ENCODE measurements at places on chromosomes 6 and 20.

GRCh38 chr20:39706184-39706663 is 744.1 kb downstream of the DHX35 start:
- no peak for DNase-seq

GRCh38 chr20:63977739-63978276 is 1.6 kb downstream of the SAMD10 start:
- DNase-seq = peak; percentile 72

- no peak for DNase-seq
Observed at GRCh38 chr6:157560691-157561413, 179.9 kb downstream of the ZDHHC14 start.

GRCh38 chr6:84424956-84425355 is 197.5 kb upstream of the CEP162 start:
- DNase-seq = no peak

DNA sequence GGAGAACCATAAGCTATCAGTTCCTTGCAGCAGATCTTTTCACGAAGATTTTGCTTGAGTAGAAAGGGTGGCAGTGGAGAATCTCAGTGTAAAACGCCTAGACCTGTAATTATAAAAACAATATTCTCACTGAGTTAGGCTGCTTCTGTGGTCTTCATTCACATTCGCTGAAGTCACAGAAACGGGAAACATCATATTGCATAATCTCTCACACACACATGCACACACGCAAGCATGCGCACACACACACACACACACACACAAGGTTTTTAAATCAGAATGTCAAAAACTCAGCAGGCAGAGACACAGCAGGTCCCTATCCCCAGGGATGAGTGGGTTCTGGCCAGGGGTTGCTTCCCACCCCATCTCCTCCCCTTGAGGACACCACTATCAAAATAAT is 175.5 kb downstream of the ATXN1 start:
- DNase-seq = no peak

DNA sequence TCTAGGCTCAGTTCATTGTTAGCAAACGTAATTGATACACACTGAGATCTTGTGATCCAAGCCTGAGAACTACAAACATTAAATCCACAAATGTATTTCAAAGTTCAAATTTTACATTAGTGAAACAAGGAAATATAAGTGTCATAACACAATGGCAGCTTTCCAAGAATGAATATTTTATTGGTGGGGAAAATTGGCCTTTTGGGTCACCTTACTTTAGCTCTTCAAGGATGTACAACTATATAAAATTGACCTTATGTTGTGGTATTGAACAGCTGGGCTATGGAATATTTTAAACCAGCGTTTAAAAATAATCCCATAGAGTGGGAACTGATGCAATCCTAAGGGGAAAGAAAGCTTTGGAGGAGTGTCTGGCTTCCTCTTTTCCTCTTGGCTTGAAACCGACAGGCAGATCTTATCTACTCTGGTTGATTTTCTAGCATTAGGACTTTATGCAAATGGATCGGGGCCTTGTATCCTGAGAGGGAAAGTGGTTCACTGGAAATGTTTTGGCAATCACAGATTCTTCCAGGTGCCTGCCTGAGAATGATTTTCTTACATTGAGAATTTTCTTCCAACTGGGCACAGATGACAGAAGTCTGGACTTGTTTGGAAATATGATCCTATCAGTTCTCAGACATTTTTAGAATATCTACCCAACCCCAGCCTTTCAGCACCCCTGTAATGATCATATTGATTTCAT is 184.8 kb upstream of the ECI2 start:
- DNase-seq = peak; percentile 67

GRCh38 chr20:15100506-15101160 is 763.2 kb upstream of the FLRT3 start:
- DNase-seq = no peak

GRCh38 chr6:1697688-1698351 is 88.1 kb downstream of the FOXC1 start:
- DNase-seq = no peak

- DNase-seq = peak; percentile 92
Observed at GRCh38 chr20:35561268-35561667, 19.4 kb downstream of the ERGIC3 start.

DNA sequence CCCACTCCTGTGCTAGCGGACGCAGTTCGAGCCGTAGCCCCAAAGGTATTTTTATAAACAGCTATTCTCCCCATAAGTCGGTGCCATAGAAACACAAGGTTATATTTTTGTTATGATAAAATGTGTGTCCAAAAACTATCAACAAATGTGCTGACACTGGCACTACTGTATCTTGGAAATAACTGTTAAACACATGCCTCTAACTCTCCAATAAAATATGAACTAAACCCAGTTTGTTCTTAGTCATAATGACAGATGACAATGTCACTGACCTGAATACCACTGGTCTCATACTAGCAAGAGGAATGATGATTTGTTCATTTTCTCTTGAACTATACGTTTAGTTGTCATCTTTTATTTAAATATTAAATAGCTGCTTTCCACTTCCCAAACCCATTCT is 51.4 kb upstream of the NUP153 start:
- no peak for DNase-seq

DNA sequence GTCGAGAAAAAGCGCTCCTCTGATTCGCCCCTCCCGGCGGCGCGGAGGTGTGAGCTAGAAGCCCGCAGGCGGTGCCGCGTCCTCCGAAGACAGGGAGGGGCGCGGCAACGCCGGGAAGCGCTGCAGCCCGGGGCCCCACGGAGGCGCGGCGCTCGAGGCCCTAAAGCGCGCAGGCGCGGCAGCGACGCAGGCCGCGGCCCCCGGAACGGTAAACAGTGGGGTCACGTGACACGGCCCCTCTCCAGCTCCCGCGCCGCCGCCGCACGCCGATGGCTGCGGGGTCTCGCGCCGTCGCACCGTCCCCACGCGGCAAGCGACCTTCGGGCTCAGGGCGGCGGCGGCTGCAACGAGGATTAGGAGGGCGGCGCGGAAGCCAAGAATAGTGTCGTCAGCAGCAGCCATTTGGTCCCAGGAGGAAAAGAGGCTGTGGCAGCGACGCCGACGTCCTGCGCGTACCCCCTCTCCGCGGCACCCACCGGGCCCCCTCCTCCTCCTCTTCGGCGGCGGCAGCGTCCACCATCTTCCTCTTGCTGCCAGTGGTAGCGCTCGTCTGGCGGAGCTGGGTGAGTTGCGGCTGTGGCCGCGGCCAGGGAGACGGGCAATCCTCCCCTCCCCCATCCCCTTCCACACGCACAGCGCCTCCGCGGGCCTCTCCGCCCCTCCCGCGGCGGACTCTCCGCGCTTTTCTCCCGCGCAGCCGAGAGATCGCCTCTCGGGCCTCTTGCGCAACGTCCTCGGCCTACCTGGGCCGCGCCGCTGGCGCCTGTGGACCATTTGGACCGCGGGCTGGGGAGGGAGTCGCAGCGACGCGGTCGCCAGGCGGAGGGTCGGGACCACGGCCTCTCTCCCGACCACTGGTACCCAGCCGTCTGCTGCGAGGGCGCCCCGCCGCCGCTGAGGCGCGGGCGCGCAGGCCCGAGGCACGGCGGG is at the start of gene PHF3:
Gene PHF3 (plus strand): TSS at position 215 of the 930 bp plus-strand sequence. CDS start 10,750 bp downstream, outside the sequence.
- peak; percentile 91 for DNase-seq

DNA sequence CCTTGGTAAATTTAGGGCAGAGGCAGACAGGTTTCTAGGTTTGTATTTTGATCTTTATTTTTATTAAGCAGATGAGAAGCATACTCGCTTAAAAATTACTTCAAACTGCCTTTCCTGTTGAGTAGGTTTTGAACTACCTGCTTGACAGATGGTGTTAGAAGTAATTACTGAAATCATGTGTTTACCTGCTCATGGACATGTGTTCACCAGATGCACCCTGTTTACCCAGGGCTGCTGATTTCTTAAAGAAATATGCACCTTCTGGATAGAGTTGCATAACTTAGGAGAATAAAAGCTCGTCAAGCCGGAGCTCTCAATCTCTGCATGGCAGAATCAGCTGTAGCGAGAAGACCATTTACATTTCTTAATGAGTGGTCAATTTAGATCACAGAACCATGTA is 165.1 kb downstream of the CDKAL1 start:
- DNase-seq = no peak

GRCh38 chr20:62010551-62011402 is 54.9 kb downstream of the TAF4 start:
- DNase-seq = peak; percentile 75

DNA sequence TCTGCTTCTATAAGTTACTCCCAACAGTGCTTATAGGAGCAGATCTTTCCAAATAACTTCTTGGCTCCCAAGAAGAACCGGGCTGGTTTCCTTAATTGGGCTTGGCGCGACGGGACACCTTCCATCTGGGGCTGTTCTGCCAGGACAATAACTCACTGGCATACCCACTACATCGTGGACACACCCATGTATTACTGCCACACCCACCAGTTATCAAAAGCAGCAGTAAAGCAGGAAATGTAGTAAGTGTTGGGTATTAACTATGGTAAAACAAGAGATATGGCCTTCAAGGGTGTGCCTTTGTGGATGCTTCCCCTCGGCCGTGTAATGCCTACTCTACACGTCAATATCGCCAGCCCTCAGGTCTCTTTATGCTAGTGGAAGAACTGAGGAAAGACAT is 24.7 kb downstream of the CNKSR3 start:
- DNase-seq = no peak

DNA sequence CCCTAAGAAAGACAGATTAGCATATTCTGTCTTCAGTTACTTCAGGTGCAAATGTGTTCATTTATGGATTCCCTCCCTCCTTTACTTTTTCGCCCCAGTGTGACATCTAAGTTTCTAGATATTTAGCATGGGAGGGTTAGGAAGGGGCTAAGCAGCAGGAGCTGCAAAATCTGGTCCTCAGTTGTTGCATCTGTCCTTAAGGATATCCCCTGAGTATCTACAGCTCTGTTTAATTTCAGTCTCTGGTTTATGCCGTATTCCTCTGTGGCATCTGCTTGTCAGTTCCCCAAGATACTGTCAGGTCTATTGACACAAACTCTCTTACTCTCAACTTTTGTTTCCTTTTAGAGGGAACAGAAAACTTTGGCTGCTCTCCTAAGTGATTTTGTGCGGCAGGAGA is 754.6 kb upstream of the MAP3K7 start:
- no peak for DNase-seq

GRCh38 chr6:47197682-47198640 is 111.7 kb downstream of the TNFRSF21 start:
- DNase-seq = no peak

DNA sequence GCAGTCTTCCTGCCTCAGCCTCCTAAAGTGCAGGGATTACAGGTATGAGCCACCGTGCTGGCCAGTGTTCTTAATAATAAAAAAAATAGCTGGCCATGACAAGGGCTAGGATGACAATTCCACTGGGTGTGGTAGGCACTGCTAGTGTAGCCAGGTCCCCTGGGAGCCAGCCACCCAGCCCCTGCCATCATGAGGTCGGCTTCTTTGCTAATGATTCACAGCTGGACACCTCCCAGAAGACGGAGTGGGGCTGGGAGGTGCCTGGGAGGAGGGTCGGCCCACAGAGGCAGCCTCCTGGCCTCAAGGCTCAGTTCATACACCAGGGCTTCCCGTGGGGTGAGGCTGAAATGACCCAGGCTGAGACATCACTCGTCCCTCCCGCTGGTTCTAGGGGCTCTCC is 230.4 kb downstream of the TAF4 start:
- DNase-seq = no peak

DNA sequence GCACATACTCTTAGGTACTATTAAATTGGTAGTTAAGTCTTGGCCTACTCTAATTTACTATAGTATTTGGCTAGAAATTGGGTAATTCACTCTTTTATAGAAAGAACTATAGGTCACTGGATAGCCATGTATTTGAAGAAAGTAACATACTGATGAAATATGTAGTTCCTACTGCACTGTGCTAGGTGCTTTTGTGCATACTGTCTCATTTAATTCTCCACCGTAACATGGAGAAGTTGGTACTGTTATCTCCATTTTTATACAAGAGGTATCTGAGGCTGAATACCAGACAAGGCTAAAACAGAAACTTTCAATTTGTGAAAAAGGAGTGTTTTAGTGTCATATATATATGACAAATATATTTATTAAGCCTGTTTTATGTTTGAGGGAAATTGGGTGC is 29.8 kb downstream of the AFDN start:
- DNase-seq = no peak

- DNase-seq = no peak
Observed at GRCh38 chr6:132961122-132961521, 146.8 kb downstream of the RPS12 start.

DNA sequence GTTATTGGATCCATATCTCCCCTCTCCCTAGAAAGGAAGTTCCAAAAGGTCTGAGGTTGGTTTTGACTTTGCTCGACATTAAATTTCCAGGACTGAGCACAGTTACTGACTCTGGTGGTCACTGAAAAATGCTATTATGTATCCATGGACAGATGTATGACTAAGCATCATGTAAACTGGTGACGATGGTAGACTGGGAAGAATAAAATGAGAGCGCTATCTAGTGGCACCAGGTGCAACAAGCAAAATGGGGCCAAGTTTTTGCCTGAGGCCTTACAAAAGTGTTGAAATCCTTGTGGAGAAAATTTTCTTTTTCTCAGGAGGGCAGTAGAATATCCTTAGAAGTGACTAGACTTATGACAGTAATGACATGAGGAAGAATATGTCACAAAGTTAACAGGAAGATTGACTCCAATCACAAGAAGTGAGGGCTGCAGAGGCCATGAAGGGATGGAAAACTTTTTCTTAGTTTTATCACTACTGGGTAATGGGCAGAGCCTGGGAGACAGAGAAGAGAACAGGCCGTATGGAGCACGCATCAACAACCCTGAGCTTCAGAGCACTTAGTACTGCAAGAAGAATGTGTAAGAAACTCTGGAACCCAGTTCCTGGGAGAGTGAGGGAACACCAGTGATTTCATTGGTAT is 88.9 kb upstream of the ELOVL5 start:
- DNase-seq = peak; percentile 62

GRCh38 chr6:130161683-130162404 is 60.9 kb downstream of the SAMD3 start:
- no peak for DNase-seq

DNA sequence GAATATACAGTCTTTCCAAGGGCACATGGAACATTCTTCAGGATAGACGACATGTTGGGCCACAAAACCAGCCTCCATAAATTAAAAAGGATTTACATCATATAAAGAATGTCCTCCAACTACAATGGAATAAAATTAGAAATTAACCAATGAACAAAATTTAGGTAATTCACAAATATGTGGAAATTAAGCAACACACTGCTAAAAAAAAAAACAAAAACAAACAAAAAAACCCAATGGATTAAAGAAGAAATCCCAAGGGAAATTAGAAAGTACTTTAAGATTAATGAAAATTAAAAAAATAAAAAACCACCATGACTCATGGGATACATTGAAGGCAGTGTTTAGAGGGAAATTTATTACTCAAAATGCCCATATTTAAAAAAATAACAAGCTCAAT is 21.4 kb upstream of the NT5E start:
- DNase-seq = no peak
